ENCODE measurements at places on chromosomes 2 and 18.

GRCh38 chr2:39849982-39850526 is 71.0 kb upstream of the THUMPD2 start:
- no peak for DNase-seq

GRCh38 chr2:120854014-120854620 is 118.4 kb downstream of the GLI2 start:
- no peak for DNase-seq

DNA sequence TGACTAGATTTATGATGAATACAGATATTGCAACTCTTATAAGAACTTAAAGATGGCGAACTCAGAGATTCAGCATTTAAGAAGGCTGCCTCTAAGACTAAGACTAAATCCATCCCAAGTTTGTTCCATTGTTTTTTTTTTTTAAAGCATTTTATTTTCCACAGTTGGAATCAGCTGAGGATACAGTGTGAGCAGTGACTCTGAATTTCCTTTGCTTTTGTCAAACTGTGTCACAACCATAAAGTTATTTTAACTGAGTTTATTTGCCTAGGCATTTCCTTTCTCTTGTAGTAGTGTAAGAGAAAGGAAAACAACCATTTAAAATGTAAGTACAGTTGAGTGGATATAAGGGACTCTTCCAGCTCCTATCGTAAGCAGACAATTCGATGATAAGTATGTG is 63.9 kb downstream of the ZEB2 start:
- no peak for DNase-seq

DNA sequence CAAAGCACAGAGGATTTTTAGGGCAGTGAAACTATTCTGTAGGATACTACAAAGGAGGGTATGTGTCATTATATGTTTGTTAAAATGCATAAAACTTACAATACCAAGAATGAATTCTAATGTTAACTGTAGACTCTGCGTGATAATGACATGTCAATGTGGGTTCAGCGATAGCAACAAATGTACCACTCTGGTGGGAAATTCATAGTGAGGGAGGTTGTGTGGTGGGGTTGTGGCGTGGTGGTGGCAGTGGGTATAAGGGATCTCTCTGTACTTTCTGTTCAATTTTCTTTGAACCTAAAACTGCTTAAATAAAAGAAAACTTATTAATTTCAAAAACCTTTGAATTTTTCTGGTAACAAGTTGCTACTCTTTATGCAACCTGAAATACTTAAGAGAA is 99.3 kb upstream of the SLC38A11 start:
- no peak for DNase-seq

- DNase-seq = no peak
Observed at GRCh38 chr2:201183365-201183727, 405 bp downstream of the CASP10 start.

GRCh38 chr18:42574871-42575270 is 540.6 kb downstream of the RIT2 start:
- DNase-seq = no peak

All from osteocyte (in vitro differentiated cells).